T-helper 2 cell (primary cell): ENCODE measurements at places on chromosomes 11 and 22.
A peak's percentile ranks its signal among the peaks of the same experiment; 100 is the strongest.

DNA sequence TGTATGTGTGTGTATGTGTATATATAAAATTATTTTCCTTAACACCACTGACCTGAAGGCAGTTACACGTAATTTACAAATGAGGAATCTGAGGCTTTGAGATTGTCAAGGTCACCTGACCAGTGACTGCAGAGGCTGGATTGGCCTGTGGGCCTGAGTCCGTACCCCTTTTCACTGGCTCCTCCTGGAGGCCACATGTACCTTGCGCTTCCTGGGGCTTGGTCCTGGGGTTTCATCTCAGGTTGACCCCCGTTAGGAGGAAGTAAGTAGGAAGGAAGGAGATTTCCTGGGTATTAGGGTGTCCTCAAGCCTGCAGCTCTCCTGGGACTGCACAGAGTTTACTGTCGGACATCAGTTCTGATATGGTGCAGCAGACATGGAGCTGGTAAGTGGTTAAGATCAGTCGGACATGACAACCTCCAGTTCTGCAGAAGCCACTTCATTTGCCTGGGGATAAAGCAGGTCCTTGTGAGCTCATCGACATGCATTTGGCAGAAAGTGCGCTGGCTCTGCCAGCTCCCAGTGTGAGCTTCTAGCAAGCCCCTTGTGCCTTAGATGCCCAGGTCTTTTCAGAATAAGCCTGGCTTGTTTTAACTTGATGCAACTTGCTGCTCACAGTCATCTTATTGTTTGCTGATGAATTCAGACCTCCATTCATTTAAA, 36.6 kb downstream of the ST3GAL4 start:
- no peak for DNase-seq

DNA sequence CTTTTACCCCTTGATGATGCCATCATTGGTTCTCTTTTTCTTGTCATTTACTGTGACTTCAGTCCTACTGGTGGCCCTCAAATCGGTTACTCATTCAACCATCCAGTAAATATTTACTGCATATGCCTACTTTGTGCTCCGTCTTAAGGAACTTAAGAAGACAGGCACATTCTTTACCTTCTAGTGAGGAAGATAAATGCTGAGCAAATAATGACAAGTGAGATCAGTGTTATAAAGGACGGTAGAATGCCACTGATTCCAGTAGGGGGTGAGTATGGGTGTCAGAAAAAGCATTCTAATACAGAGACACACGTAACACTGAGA, 1.6 kb downstream of the ANKRD42 start:
- DNase-seq, result no peak

DNA sequence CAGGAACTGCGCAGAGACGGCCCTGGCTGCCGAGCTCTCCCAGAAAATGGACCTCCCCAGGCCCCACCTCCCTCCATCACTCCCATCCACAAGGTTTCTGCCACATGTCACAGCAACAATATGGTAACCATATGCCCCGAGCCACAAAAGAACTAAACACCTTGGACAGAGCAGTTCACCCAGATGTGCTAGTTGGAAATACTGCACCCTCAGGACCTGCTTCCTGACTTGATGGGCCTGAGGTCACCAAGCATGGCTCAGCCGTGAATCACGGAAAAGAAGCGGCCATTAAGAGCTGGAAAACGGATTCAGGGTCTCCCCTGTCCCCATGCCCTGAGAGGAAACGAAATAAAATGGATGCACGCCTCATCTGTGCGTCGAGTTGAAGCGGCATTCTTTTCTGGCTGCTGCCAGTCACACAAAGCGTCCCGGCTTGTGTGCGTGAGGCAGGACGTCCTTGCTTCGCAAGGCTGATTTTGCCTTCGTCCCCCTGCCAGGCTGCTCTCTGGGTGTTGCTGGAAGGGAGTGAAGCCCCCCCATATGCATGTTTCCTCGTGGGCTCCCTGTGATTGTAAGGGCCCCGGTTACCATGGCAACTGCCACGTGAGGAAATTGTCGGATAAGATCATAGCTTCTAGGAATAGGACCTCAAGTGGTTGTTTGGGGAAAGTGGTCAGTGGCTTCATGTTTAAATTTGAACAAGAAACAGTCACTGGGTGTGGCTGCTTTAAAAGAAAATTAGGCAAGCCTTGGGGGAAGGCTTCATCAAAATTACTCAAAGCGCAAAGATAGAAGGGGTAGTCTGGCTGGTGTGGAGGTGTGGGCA, 51.7 kb downstream of the FLI1 start:
- DNase-seq, result no peak

GRCh38 chr11:35923452-35923851, 20.4 kb upstream of the LDLRAD3 start:
- no peak for DNase-seq

DNA sequence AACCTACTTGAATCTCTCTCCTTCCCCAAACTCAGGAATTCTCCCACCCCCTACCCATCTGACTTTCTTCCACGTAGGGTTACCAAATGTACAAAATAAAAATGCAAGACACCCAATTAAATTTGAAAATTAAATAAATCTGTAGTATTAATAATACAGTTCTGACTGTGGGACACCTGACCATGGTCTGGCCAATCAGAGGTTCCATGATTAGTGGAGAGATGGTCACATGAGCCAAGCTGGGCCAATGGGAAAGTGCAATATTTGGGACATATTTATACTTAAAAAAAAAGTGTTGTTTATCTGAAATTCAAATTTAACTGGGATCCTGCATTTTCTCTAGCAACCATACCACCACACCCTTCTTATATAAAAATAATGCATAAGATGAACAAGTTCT, 29.8 kb upstream of the ASPHD2 start:
- DNase-seq, result no peak

DNA sequence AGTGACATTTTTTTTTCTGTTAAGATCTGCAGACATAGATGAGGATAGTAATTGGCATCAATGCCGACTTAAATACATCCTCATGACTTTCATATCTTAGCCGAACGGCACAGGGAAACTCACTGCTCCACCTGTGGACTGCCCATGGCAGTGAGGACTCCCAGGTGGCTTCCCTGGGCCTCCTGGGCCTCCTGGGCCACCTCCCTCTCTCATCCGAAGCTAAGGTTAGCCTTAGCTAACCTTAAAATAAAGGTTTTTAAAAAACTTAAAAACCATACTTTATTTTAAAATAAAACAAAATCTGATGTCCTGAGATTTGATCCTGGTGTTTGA, 38.1 kb upstream of the TSKU start:
- DNase-seq, result no peak

GRCh38 chr22:50270666-50271394, 650 bp upstream of the MAPK11 start:
- peak; percentile 57 for DNase-seq

- no peak for DNase-seq
Observed at GRCh38 chr11:128931668-128932067, 11.0 kb downstream of the TP53AIP1 start.

- no peak for DNase-seq
Observed at GRCh38 chr22:49237703-49238102, 590.0 kb downstream of the BRD1 start.

DNA sequence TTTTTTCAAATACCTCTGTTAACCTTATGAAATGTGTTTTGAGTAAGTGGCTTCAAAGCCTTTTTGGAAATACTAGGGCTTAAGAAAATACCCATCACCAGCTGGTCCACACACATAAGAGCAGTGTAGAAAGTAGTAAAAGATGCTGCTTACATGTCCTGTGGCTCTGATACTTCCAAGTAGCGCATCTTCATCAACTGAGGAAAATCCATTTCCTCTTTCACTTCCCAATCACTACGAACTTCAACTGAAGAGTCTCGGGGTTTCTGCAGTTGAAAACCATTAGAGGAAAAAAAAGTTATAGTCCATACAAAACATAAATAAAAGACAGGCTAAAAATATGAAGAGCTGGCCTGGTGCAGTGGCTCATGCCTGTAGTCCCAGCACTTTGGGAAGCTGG, 8.5 kb downstream of the EIF3D start:
- DNase-seq, result no peak

DNA sequence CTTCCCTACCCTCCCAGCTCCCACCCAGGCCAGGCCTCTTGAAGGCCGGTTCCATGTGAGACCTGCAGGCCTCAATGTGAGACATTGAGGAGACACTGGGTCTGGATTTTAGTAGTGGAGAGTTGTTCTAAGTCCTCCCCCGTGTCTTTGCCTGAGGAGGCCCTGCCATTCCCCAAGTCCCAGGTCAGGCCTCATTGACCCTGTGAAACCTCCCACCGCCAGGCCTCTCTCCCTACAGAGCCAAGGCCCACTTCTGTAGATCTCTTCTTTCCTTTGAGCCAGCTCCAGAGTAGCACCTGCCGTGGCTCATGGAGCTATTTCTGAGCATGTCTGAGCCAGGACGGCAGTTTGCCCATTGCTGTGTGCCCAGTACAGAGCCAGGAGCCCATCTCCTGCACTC, 1419.6 kb downstream of the TBC1D22A start:
- no peak for DNase-seq

DNA sequence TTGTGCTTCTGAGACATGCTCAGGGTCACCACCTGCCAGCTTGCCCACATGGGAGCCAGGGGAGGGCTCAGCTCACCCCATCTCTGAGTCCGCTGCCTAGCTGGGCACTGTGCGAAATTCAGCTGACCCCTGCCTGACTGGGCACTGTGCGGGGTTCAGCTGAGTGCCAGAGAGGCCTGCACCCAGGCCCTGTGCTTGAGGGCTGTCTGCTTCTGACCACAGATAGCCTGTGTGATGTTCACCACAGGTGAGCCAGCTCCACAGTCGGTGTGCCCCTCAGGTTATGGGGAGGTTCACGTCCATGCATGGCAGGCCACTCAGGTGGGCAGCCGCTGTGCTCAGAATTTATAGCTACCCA, 84.5 kb upstream of the SUSD2 start:
- DNase-seq, result no peak

DNA sequence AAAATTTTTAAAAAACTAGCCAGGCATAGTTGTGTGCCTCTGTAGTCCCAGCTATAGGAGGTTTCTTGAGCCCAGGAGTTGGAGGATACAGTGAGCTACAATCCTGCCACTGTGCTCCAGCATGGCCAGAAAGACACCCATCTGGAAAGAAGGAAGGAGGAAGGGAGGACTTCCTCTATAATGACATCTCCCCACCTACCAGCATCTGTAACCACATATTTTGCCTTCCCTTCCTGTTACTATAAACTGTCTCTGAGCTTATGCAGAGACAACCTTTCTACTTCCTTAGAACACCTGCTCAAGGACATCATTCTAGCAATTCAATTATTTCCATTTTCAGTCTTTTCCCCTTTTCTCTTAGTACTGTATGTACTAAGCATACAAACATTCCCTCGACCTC, 2.2 kb upstream of the NUP160 start:
- no peak for DNase-seq

- no peak for DNase-seq
Observed at GRCh38 chr11:134756811-134757540, 344.9 kb upstream of the B3GAT1 start.

- no peak for DNase-seq
Observed at GRCh38 chr11:12724301-12725054, 50.3 kb downstream of the TEAD1 start.

GRCh38 chr22:19607192-19608002, 83.2 kb upstream of the CLDN5 start:
- DNase-seq, result peak; percentile 46

DNA sequence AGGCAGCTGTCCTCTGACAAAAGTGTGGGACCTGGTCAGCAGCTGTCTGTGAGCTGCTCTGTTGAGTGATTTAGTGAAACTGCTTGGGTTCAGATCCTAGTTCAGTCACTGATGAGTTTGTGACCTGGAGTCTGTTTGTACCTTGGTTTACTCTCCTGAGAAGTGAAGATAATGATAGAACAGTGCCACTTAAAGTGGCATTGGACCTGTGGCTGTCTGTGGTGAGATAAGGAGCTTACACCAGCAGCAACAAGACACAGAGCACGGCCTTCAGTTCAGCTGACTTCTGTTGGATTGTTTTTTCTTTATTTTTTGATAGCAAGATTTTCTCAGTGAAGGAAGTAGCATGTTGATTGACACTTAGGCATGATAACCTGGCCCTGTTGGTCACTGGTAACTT, 46.2 kb upstream of the CTTN start:
- no peak for DNase-seq

- no peak for DNase-seq
Observed at GRCh38 chr11:107041088-107041444, 22.8 kb upstream of the GUCY1A2 start.

DNA sequence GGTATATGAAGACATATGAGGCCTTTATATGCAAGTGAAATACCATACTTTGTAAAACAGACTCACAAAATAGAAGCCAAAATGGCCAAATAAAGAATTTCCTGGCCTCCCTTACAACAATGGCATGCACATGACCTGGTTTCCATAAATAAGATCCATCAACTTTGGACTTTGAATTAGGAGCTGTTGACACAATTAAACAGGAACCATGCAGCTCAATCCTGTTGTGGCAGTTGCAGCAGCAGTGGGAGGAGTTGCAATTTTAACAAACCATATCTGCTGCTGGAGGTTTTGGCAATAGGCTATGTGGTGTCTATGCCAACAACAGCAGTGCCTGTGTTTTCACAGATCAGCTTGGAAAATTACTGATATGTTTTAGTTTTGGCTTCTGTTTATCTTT, 818.6 kb downstream of the FAM181B start:
- peak; percentile 9 for DNase-seq

- DNase-seq, result no peak
Observed at GRCh38 chr22:31206896-31207687, 5.0 kb upstream of the LIMK2 start.

GRCh38 chr11:108926171-108926840, 261.4 kb downstream of the DDX10 start:
- no peak for DNase-seq

DNA sequence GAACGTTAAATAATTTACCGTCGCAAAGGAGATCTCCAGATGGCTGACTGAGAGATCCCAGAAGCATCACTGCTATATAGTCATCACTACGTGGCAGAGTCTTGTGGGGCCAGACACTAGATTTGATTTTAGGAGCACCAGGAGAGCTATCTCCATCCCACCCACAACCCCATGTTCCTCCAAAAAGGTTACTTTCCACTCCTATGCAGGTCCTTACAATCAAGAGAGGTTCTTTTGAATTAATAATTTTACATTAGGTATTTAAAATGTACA, 19.4 kb downstream of the GUCY1A2 start:
- no peak for DNase-seq

DNA sequence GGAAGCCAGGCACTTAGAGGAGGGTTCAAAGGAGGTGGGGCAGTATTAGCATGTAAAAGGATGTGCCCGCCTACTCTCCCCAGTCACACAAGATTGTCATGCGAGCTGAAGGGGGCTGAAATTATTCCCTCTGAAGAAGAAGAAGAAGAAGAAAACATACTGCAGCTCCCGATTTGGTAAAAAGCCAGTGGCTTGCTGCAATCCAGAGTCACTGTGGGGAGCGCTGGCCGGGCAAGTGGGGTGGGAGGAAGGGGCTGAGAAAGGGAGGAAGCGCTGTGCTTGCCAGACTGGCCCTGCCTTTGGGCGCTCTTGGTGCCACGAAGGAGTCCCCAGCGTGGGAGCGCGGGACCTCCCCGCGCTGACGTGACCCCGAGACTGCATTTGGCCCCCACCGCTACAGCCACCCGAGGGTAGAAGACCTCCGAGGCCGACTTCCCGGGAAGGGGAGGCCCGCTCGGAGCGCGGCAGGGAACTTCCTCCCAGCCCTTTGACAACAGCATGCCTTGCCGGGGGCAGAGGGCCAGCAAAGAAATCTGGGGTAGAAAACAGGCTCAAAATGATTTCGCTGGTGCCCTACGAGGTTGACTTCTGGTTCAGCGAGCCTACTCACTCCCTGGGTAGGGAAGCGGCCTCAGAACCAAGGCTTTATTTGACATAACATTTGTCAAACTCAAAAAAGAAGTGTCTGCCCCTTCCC, 906.3 kb downstream of the DLG2 start:
- no peak for DNase-seq
